GM18507 (cell line): ENCODE measurements at places on chromosomes 13 and 19.

DNA sequence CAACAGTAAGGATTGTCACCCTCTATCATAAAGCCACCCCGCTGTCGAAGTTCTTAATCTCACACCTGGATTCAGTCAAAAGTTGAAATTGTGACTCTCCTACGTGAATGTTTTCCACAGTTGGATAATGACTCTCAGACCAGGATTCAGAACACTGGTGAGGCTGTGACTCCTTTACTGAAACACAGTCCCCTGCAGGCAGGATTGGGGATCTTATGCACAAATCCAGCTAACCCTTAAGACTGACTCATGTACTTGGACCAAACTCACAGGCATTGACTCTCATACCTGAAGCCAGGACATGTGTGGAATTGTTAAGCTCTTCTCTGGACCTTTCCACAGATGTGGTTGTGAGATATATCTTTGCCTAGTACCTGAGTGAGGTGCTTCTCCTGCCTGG is 46.8 kb downstream of the ZNF85 start:
- DNase-seq = no peak

DNA sequence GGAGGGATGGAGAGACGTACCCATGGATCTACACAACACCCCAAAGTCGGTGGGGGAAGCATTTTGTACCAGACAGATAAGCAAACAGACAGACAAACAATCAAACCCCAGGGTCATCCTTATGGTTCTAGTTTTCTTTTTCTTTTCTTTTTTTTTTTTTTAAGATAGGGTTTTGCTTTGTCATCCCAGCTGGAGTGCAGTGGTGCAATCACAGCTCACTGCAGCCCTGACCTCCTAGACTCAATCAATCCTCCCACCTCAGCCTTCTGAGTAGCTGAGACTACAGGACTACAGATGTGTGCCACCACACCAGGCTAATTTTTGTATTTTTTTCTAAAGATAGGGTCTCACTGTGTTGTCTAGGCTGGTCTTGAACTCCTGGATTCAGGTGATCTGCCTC is 17.9 kb upstream of the FBL start:
- DNase-seq = no peak

DNA sequence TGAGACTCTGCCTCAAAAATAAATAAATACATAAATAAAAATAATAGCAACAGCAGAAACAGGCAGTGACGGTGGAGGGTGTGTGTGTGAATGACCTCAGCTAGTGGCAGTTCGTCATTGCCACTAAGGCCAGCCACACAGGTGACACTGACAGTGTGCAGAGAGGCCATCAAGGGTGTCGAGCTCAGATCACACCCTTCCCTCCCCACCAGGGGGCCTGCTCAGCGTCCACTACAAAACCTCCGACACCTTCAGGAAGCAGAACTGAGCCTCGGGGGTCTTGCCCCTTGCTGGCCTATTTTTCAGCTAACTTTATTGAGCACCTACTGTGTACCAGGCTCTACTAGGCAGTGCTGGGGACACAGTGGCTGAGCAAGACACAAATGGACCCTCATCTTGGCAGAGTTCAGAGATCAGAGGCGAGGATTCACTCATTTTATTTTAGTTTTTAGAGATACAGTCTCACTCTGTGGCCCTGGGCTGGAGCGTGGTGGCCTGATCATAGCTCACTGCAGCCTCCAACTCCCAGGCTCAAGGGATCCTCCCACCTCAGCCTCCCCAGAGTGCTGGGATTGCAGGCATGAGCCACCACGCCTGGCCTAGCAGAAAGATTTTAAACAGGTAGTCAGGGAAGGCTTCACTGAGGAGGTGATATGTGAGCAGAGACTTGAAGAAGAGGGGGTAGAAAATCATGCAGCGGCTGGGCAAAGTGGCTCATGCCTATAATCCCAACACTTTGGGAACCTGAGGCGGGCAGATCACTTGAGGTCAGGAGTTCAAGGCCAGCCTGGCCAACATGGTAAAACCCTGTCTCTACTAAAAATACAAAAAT is 30.3 kb upstream of the SEMA6B start:
- no peak for DNase-seq

DNA sequence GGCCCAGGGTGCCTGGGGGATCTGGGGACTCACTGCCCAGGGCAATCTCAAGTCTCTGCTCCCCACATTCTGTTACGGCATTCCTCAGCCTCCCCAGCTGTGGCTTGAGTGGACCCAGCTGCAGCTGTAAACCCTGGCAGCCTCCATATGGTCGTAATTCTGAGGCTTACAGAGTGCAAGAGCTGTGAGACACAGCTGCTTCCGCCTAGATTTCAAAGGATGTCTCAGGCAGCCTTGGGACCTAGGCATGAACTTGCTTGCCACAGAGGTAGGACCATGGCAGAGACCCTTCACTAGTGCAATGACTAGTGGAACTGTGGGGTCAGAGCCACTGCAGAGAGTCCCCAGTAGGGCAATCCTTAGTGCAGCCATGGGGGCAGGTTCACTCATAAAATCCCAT is 297.5 kb downstream of the ENOX1 start:
- no peak for DNase-seq

GRCh38 chr13:30429235-30429634 is 6.9 kb downstream of the UBE2L5 start:
- DNase-seq = no peak

DNA sequence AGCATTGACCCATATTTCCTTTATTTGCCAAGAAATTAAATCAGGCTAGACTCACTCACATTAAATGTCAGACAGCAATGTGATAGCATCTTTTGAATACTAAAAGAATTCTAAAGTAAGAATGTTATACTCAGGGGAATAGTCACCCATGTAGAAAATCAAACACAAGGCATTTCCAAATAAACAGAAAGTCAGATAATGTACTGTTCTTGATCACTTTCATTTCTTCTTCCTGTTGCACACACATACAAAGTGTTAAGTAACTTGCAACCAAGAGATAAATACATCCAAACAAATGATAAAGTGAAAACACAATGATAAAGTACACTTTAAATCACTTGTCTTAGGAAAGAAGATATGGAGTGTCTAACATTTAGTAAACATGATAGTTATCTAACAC is 1366.6 kb upstream of the MIR17HG start:
- no peak for DNase-seq

DNA sequence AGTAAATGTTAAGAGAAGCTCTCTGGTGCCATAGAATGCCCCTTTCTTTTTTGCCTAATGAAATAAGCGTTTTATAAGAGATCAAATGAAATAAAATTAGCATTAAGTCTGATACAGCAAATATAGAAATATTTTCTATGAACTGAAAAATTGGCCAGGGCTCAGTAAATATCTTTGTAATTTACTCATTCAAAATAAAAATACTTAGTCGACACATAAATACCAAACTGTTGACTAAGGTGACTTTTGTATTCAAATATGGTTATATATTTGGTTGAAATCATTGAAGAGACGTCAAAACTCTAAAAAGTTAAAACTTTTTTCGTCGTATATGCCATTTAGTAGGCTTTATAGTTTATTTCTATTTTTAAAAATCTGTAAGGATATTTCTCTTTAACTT is 25.6 kb downstream of the IPO5 start:
- no peak for DNase-seq
